Psoas muscle (tissue), 8 donors: ENCODE measurements at places on chromosomes 12 and 14.

DNA sequence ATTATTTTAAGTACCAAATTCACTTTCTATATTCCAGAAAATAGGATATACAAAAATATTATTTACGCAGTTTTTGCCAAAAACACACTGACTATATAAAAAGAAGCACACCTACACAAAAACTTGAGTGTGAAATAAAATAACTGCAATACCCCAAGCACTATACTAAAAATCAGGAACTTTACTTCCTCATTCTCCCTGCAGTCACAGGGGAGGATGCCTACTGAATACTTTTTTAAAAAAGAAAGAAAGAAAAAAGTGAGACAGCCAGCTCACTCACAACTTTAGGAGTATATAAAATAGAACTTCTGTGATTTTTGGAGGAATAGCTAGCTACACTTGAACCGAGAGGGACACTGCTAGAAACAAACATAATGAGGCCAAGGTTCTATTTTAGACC lies 12.2 kb downstream of the RPS6KA5 start:
- DNase-seq: no peak

- DNase-seq: no peak
Observed at GRCh38 chr14:61150851-61151250, 130.3 kb downstream of the TMEM30B start.

DNA sequence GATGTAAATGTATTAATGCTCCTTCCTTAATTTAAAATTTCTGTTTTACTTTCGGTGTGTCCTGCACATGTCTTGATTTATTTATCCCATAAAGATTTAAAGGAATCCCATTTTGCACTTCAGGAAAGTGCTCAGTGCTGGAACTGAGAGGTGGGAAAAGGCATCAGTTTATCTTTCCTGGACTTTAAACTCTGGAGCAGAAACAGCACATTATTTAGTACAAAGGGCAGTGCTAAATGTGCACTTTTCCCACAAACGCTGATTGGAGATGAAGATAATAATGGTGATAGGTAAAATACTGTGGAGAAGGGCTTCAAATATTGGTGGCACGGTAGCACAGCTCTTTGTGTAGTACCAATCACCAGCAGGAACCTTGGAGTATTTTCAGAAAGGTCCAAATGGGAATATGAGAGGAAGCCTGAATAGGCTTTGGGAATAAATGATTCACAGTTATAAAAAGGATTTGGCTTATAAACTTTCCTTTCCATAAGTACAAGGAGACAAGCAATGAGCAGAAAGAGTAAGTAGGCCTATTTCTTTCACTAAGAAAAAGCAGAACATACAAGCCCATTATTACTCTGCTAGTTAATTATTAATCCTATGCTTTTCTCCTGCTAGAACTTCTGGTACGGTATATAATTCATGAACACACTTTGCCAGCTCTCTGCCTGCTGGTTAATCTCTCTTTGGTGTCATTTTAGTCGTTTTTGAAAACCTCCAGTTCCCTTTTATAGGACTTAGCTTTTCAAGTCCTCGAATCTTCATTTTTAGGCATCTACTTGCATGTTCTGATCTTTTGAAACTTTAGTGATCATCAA lies 58.3 kb downstream of the SLC15A5 start:
- no peak for DNase-seq

- DNase-seq: no peak
Observed at GRCh38 chr12:117068492-117068891, 30.7 kb downstream of the TESC start.

DNA sequence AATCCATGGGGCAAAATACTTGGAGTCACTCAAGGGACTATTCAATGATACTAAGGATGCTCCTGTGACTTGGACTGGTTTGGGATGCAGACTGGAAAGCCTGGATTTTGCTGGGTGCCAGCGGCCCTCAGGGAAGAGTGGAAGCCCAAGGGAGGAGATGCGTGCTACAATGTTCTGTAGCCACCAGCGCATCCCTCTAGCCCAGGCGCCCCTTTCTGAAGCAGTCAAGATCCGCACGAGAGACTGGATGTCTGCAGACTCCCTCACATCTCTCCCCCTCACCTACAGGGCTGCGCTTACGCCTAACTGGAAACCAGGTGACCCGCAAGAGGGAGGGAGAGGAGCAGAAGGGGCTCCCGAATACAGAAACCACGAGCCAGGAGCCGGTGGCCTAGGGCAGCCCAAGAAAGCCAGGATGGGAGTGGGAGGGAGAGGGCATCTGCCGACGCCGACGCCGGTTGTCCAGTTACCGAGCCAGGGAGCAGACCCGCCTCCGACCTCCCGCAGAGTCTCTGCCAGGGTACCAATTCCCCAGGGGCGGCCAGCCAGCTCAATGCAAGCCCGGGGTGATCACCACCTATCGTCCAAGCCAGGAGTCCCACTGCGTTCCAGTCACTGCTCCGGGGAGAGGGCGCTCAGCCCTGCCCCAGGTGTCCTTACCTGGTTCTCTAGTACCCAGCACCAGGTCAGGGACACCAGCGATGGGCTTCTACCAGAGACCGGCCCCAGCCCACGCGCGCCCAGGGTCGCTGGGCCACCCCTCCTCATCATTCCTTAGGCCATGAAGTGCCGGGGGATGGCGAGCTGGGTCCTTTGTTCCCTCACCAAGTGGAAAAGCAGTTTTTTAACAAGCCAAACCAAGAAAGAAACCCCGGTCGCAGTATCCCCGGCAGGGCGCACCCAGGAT lies 1.2 kb downstream of the NTN4 start:
- peak; percentile 63 for DNase-seq

DNA sequence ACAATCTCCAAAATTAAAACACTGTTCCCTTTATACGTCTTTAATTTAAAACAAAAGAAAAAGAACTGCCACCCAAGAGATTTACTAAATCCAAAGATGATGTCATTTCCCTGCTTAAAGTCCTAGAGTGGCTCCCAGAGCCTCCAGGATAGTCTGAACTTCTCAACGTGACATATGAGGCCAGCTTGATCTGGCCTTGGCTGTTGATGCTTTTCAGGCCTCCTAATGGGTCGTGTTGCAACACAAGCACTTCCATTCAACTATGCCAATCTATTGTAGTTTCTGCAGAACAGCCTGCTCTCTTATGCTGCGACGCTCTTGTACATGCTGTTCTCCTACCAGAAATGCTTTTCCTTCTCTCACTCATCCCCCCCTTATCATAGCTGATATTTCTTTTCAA lies 35.7 kb downstream of the LGR5 start:
- DNase-seq: peak; percentile 61

DNA sequence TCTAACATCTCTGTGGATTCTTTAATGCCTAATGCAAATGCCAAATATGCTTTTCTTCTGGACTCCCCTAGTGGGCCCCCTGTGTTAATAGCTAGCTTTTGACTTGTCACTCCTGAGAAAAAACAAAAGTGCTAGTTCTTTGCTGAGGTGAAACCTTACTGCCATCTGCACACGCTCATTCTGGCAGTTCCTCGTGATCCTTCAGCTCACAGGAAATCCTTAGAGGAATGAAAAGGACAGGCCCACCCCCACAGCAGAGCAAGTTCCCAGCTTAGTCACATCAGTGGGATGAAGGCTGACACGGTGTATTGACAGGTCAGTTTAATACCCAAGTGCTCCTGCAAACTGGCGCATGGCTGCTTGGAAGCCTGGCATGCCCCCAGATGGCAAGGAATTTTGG lies 165.1 kb upstream of the ATP2B1 start:
- DNase-seq: no peak
